ENCODE measurements at places on chromosomes 12 and 14. TPM values are rescaled to one million over a fixed set of nuclear protein-coding genes. Genes with fewer than 3 reads are reported as not detected.

The LRTM2 gene
- not detected for polyA plus RNA-seq

The RIC8B gene
- 10.5 TPM for polyA plus RNA-seq

The RNF212B gene
- 0.41 TPM for polyA plus RNA-seq

The SCYL2 gene
- 22.2 TPM for polyA plus RNA-seq

The TMEM233 gene
- polyA plus RNA-seq, result 0.61 TPM

The MYL2 gene
- polyA plus RNA-seq, result not detected

The ASCL1 gene
- polyA plus RNA-seq, result 0.04 TPM

The MFAP5 gene
- 110 TPM for polyA plus RNA-seq

The TRPV4 gene
- 1.2 TPM for polyA plus RNA-seq

The SFSWAP gene
- 31.6 TPM for polyA plus RNA-seq

The ACOT6 gene
- not detected for polyA plus RNA-seq

The PHLDA1 gene
- polyA plus RNA-seq, result 9.8 TPM

The PLXNC1 gene
- 1.8 TPM for polyA plus RNA-seq

The RNASE2 gene
- 11.4 TPM for polyA plus RNA-seq

The FZD10 gene
- 4.3 TPM for polyA plus RNA-seq

The TAS2R46 gene
- polyA plus RNA-seq, result not detected

The PTGDR gene
- 0.44 TPM for polyA plus RNA-seq

The TSHR gene
- polyA plus RNA-seq, result 0.16 TPM

The IL23A gene
- 0.89 TPM for polyA plus RNA-seq

The KRT2 gene
- polyA plus RNA-seq, result not detected

All from urinary bladder (tissue), 4 donors.